Activated T-cell treated with anti-CD3 and anti-CD28 coated beads for 4 hours (primary cell): ENCODE measurements at places on chromosomes 4 and X.

GRCh38 chr4:16801356-16801755 is 97.1 kb downstream of the LDB2 start:
- no peak for DNase-seq

DNA sequence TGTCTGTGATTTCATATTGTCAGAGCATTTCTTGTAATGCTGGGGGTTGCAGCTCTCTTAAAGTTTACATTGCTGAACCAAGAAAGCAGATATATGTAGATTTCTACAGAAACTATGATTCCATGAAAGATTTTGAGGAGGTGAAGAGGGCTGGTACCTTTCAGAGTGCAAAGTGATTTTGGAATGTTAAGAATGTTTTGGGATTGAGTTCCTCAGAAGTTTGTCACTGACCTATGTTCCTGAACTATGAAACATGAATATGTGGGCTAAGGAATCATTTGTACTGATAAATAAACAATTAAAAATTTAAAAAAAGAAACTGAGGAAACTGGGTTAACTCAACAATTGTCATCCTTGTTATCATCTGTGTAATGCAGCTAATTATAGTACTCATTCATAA is 12.3 kb upstream of the CHIC2 start:
- DNase-seq, result no peak

- DNase-seq, result no peak
Observed at GRCh38 chr4:35106091-35106734, 1138.1 kb downstream of the ARAP2 start.

DNA sequence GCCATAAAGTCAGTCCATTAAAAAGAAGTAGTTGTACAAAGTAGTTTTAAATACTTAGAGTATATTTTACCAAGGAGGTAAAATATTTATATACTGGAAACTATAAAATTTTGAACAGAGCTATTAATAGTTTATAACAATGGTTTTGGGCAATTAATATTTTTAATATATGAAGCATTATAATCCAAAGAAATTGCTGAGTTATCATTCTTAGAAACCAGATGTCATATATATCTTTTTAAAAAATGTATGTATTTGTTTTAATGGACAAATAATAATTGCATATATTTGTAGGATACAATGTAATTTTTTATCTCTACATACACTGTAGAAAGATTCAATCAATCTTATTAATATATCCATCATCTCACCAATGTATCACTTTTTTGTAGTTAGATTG is 207.8 kb downstream of the CXXC4 start:
- no peak for DNase-seq

GRCh38 chrX:133185938-133186337 is 32.2 kb downstream of the TFDP3 start:
- no peak for DNase-seq

DNA sequence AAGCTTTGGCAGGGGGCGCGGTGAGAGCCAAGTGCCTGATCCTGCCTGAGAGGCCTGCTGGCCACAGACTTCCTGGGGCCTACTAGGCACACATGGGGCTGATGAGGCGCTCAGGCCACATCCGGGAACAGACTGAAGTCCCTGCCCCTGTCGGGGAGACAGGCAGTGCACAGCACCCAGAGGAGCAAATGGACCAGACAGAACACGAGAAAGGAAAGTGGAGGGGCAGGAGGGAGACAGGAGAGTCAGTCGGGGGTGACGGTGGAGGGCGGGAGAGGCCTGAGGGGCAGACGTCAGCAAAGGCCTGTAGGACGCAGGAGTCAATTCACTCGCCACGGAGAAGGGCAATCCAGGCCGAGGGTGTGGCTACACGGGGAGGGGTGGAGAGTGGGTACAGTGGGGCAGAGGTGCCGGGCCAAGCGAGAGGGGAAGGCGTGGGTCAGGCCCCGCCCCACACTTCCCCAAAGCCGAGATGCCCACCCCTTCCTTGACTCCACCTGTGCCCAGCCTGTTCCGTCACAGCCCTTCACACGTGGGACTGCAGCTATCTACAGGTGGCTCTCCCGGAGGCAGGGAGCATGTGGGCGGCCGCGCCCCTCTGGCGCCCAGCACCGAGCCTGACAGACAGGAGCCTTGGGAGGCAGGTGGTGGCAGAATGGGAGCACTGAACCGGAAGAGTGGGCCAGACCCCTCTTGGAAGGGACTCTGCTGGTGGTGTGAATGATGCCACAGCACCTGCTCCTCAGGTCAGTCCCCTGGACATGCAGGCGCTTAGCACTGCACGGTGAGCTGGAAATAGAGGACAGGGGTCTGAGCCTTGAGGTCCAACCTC is 20.5 kb downstream of the NOP14 start:
- DNase-seq, result no peak

DNA sequence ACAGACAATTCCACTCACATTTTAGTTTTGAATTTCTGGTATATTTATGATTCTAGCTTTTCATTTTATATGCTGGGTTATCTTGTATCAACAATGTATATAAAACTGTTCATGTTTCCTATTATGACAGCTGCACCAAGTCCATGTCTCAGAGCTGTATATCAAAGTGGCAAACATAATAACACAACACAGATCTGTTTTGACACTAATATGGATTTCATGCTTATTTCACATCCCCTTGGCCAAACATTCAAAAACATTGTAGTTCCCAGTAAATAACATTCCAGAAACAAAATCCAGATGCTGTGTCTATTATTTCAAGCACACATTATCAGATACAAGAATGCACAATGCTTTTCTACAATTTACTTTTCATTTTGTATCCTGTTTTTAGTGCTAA is 380.6 kb upstream of the MAGEB2 start:
- no peak for DNase-seq

DNA sequence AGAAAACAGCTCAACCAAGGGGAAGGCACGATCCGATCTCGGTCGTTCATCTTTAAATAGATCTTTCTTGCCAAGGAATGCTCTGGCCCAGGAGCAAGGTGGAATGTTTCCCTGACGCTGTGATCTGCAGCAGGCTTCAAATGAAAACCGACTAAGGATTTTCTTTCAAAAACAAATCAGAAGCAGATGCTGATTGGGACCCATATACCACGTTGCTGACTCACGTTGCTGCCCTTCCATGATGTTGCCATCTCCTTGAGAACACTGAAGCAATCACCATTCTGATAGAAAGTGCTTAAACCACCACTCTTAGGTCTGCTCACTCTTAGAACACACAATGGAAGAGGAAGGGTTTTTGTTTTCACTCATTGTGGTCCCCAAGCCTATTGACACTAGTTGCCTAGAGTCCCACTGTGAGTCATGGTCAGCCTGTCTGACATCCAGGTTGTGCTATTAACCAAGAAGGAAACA is 26.1 kb downstream of the LAMTOR3 start:
- DNase-seq, result no peak
